ENCODE measurements at places on chromosomes 12 and 14.

DNA sequence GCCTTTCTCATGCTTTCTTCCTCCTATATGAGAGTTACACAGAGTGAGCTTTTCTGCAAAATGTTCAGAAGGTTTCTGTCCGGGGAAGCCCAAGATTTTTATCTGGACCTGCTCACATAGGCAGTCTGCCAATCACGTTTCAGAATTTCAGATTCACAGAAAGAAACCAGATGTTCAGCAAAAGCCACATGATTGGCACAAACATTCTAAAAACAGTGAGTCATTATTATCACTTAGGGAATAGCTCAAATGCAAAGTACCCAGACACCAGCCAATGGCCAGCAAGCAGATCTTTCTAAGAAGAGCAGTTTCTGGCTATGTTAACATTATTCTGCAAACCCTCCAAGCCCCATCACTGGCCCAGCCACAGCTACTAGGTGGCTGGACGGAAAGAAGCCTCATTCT, 1558.5 kb upstream of the TMEM132C start:
- no peak for DNase-seq

DNA sequence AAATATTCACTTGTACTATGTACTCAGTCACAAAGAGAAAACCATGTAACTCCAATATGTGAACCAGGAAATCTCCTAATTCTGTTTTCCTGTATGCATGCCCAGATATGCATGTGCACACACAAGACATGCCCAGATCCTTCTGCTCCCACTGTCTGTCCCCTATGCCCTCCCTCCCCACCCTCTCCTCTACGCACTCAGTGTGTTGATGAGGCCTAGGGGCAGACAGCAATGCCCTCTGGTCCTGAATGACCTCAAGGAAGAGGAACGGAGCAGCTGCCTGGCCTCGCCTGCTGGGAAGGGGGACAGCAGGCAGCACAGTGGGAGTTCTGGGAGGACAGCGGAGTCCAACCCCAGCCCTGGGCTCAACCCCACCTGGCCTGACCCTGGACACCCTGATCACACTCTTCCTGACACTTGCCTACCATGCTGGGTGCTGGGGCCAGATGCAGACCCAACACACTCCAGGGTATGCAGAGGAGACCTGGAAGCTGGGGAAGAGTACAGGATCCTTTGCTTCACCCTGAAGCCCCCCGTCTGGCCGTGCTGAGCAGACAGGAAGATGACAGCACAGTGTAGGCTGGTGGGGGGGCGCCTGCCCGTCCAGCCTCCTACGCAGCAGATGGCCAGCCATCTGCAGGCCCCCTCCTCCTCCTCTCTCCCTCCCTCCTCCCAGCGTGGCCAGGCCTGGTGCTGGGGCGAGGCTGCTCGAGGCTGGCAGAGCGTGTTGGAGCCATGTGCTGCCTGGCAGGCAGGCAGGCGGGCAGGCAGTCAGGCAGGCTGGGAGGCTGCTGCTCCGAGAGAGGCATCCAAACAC, 106.6 kb upstream of the NCOR2 start:
- DNase-seq, result no peak

DNA sequence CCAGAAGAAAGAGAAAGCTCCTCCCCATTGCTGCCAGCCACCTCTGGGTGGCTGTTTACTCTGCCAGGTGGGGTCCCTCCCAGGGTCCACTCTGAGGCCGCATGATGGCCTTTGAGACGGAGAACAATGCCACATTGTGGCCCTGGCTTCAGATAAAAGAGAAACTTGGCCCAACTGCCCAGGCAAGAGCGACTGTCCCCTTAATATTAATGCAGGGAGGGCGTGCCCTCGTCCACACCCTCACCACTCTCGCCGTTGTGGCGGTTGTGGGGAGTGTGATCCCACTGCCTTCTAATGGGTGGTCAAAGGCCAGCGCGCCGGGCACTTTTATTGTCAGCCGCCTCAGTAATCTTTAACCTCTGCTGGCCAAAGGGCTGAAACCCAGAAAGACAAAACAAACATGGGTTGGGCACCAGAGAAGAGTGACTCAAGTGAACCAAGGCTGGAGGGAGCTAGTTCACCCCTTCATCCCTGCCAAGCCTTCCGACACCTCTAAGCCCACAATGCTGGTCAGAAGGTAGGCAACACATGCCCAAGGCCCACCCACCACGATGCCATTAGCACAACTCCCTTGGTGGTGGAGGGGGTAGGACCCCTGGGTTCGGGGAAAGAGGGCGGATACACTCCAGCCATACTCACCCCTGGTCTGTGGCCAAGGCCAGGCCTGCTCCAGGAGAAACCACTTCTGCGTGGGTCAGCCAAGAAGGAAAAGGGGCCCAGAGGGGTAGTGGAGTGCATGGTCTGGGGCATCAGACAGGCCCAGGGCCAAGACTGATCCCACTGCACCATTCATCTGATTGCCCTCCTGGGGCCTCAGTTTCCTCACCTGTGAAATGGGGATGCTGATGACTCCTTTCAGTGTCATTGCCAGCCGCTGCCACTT, 44.5 kb upstream of the BCL11B start:
- DNase-seq, result no peak

- DNase-seq, result no peak
Observed at GRCh38 chr14:43471595-43471994, 1035.5 kb downstream of the FSCB start.

- no peak for DNase-seq
Observed at GRCh38 chr12:115451780-115452736, 768.1 kb upstream of the TBX3 start.

DNA sequence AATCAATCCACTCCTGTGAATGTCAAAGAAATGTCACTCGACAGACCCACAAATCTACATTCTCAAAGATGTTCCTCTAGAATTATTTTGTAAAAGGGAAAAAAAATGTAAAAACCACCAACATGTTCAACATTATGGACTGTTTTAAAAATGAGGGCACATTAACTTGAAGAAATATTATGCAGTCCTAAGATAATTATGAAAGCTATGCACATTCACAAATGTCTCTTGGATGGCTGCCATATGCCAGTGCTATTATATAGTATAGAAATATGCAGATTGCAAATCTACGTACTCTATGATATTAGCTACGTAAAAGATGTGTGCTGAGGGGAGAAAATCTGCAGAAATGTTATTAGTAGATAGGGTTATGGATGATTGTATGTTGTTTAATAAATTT, 334.2 kb downstream of the BMP4 start:
- no peak for DNase-seq

DNA sequence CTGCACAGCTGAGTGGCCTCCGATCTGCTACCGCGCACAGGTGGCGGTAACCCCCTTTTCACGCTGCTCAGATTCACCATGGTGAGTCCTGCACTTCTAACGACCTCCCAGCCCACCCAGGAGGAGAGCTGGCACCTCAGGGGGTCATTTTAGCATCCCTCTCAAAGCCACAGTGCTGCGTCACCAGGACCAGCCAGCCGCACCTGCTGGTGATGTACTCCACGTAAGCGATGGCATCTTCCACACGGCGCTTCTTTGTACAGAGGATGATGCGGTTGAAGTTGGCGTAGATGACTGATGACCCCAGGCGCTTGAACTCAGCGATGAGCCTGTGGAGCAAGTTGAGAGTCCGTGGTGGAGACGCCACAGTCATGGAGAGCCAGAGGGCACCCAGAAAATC, 19.2 kb downstream of the P2RX2 start:
- no peak for DNase-seq

DNA sequence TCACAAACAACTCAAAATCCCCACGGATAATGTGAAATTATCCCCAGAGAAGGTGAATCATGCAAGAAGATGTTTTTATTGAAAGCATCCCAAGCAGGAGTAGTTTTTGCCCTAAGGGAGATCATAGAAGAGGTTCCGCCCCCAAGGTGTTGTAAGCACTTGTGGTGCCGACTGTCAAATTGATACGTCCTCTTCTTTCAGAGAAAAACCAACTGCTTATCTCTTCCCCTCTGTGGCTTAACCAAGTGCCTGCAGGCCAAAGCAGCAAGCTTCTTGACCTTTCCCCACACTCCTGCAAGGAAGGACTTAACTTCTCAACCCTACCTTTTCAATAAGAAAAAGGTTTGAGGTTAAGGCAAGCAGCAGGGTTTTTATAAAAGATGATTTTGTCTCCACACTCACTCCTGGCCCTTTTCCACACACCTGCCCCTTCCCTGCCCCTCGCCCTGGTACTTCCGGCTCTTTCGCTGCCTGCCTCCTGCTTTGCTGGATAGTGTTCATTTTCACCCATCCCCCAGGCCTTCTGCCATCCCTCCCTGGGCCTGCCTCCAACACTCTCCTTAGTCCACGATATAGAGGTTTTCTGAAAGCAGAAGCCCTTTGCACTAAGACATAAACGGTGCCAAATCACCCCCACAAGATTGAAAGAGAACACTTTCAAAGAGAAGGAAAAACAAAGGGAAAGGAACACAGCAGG, 114.5 kb downstream of the EGLN3 start:
- no peak for DNase-seq

- DNase-seq, result no peak
Observed at GRCh38 chr12:59056966-59057365, 136.7 kb upstream of the LRIG3 start.

DNA sequence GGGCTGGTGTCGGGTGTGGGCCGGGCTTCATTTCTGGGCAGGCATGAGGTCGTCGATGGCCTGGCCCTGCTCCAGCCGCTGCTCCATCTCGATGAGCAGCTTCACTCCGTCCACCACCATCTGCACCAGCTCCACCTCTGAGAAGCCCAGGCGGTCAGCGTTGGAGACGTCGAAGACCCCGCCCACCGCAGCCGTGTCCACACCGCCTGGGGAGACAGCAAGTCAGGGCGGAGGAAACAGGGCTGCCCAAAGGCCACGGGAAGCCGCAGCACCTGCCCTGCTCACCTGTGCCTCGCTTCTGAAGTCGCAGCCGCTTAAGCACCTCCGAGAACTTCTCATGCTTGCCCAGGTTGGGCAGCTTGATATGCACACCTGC, 2.8 kb downstream of the CKB start:
- DNase-seq, result no peak

- DNase-seq, result no peak
Observed at GRCh38 chr12:98001430-98001829, 514.0 kb upstream of the TMPO start.

DNA sequence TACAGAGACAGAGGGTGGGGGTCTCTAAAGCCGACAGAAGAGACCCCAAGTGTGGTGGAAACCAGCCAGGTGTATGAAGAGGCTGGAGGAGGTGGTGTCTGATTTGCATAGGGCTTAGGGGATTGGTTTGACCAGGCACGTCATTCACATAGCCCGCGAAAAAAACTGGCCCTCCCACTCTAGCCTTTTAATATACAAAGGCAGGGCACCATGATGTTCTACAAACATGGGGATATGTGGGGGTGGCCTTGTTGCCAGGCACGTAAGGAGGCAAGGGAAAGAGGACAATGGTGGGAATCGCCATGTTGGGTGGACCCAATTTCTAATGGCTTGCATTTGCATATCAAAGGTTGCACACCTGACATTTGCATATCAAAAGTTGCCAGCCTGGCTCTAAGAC, 13.2 kb downstream of the LALBA start:
- DNase-seq, result no peak

DNA sequence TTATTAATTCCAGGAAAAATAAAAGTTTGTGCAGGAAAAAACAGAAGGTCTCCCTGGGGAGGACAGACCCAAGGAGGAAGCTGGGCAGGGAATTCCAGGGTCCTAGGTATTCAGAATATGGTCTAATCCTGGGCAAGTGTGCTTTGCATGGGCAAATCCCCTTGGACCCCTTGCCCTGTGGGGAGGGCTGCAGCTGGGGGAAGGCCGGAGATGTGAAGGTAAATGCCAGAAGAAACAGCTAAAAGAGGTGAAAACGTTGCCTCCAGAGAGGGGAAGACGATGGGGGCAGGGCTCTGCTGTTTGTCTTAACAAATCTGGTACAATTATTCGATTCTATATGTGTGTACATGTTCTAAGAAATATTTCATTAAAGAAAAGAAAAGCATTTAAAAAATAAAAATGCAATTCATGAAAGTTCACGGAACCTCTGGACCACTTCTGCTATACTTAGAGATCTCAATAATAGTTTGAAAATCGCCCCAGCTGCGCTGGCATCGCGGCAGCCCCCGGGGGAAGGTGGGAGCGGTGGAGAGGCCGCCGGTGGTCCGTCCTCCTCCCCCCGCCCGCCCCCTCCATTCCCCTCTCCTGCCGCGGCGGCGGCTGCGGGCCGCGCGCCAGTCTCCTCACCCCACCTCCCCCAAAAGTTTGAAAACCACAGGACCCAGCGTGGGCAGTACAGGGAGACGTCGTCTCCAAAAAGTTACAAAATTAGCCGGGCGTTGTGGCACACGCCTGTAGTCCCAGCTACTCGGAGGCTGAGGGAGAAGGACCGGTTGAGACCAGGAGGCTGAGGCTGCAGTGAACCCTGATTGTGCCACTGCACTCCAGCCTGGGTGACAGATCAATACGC, 1.5 kb upstream of the PRPF40B start:
- no peak for DNase-seq

DNA sequence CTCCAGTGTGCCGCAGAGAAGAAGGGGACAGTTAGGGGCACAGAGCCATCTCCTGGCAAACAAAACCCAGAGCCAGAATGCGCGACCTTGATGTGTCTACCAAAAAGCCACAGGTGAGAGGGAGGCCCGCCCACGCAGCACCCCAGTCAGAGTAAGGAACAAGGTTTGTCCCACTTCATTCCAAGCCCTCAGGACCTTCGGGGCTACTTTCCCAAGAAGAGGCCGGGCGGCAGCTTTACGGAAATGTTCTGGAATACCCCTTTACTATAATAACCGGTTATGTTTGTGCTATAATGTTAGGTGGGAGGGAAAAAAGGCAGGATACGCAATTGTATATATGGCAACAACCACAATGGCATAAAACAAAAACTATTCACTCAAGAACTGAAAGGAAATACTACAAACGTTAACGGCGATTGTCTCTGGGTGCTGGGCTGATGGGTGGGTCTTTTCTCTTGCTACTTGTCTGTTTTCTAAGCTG, 12.3 kb downstream of the CCDC88C start:
- no peak for DNase-seq

- DNase-seq, result no peak
Observed at GRCh38 chr12:4787965-4788364, 67.8 kb downstream of the GALNT8 start.

GRCh38 chr12:53044896-53045695, 4.8 kb upstream of the TNS2 start:
- DNase-seq, result no peak

DNA sequence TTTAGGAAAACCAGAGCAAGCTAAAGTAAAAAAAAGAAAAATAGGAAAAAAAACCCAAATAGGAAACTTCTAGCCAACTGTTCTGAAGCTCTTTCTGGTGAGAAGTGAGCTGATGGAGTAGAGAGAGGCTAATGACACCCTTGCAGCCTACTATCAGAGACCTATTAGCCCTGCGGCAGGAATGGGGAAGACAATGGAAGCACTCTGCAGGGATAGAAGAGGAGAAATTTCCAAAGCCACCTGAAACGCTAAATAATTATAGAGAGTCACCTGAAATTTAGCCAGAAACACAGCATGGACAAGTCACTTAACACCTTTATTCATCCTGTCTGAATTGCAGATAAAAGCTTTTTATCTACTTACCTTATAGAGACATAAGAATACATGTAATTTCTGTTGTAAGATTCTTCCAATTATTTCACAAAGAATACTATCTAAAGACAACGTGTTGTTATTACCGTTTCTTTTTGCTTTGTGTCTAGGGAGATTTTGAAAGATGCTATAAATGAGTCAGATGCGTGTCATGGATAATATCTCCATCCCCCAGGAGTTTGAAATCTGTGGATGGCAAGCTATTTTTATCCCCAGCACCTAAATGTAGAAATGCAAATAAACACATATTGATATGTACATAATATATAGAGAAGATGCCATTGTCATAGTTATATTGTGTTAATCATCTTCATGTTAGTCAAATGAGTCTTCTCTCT, 138.6 kb downstream of the TPH2 start:
- DNase-seq, result no peak

GRCh38 chr14:64604881-64605280, 55.1 kb downstream of the PPP1R36 start:
- no peak for DNase-seq

- DNase-seq, result no peak
Observed at GRCh38 chr14:69247676-69248440, 12.1 kb upstream of the GALNT16 start.
